RWPE2 (cell line): ENCODE measurements at places on chromosomes 12 and 14.

- no peak for DNase-seq
Observed at GRCh38 chr12:51759175-51759574, 89.3 kb downstream of the FIGNL2 start.

DNA sequence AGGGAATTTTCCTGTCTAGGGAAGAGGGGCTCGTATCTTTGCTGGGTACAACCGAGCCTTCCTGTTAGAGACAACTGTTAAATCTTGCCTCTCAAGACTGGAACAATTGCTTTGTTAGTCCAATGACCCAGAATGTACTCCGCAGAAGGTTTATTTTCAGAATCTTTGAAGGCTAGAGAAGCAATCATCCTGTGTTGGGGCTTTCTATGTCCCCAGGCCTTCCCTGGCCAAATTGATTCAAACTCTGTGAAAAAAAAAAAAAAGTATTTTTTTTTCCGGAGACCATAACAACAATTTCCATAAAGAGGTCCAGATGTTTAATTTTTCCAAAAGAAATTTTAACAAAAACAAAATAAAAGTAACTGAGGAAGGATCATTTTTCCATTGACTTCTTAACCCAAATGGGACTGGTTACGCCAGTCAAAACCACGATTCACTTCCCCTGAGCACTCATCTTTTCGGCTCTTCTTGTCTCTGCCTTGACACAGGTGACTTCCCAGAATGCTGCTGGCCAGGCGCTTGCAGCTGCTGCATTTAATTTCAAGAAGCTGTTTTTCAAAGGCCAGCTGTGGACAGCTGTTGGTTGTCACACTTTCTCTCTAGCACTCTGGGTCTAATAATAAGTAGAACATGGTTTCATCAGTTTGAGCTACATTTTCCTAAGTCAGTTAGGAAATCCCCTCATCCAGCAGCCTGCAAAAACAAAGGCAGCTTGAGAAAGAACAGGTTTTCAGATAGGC, 81.6 kb upstream of the MANSC4 start:
- no peak for DNase-seq

DNA sequence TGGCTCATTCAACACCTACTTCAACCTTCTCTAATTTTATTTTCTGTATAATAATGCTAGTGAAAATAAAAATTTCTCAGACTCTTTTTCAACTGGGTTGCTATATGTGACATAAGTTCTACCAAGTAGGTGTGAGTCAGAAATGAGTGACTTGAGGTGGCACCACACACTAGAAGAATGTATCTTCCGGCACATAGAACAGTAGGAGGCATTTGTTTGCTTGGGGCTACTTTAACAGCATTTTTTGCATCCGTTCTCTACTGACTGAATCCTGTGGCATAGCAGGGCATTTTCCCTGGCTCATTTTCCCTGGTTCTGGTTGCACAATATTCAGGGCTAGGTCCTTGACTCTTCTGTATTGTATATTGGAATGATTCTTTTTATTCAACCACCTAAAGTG, 194.0 kb upstream of the SLC16A7 start:
- no peak for DNase-seq

- no peak for DNase-seq
Observed at GRCh38 chr12:43501703-43502102, 50.3 kb downstream of the ADAMTS20 start.

- DNase-seq: no peak
Observed at GRCh38 chr12:47813511-47814196, 6.0 kb downstream of the HDAC7 start.

DNA sequence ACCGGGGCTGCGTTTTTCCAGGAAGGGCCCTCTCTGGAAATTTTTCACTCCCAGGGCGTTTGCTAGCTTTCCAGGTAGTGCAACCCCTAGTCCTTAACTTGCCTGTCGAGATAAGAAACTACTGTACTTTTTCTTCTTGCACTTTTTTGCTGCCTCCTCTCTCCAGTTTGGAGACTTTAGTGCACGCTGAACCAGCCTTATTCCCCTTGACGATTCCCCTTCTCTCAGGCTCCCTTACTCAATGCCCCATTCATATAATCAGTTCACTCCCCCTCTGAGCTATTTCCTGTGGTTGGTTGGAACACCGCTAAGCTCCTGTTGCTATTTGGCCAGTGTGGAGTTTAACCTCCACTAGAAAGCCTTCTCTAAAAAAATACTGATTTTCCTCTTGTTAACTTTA, 682 bp downstream of the CREBL2 start:
- DNase-seq: no peak

DNA sequence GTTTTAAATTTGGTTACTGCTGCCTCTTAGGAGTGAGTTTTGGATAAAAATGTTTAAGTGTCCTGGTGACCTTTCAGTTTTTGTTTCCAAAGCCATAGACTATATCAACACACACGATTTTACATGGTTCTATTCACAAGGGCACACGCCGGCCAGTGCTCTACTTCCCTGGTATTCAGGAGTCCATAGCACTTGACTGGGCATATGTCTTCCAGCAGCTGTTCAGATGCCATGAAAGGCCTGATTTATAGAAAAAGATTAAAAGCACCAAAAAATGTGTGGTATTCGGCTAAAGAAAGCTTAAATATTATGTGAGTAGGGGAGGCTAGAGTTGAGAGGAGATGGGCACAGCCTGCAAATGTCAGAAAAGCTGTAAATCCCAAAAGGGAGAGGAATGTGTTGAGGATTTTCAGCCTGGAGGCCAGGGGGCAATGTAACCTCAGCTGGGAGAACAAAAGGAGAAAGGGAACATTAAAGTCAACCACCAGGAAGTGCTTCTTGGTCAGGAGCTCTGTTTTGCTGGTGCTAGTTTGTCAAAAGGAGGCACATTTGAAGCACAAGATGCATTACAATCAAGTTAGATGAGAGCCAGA, 478.4 kb downstream of the RAD51B start:
- DNase-seq: no peak

GRCh38 chr14:65016471-65016870, 29.8 kb downstream of the FNTB start:
- no peak for DNase-seq

- no peak for DNase-seq
Observed at GRCh38 chr12:89574736-89575208, 48.9 kb upstream of the POC1B start.

DNA sequence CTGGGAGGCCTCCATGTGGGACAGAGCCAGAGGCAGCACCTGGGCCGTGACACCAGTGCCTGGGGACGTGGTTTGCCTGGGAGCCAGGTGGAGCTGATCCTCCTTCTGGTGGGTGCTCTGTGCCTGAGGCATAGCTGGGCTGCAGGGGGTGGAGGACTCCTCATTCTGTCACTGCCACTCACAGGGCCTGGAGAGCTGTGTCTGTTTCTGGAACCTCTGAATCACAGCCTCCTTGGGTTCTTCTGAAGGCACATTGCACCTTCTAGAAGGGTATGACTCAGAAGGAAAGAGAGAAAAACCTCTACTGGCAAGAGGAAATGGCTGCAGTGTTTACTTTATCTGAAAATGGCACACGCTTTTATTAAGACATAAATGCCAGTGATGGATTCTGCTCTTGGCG, 659.8 kb downstream of the VRK1 start:
- no peak for DNase-seq

DNA sequence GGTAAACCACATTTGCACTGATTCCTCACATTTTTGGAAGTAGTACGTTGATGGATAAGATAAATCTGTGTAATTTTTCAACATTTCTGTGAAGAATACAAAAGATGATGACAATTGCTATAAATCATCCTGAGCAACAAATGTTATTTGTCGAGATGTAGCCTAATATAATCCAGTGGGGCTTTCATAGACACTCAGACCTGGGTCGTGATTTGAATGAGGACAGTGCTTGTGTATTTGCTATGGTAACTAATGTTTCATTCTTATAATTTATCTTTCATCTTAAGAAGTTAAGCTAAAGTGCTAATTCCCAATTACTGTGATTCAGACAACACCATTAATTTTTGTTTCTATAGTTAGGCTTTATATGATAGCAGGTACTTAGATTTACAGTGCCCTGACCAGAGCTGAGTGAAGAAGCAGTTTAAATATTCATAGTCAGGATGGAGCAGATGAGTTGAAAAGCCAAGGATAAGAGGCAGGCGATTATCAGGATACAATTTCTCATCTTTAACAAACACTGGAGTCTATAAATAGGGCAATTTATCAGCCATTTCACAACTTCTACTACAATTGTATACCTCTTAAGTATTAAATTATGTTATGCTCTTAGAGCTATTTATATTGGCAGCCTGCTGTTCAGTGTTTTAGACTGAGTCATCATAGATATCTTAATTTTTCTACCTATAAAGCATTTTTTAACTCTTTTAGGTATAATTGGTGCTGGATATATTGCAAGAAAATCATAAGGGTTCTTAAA, 359.9 kb downstream of the TRHDE start:
- no peak for DNase-seq

DNA sequence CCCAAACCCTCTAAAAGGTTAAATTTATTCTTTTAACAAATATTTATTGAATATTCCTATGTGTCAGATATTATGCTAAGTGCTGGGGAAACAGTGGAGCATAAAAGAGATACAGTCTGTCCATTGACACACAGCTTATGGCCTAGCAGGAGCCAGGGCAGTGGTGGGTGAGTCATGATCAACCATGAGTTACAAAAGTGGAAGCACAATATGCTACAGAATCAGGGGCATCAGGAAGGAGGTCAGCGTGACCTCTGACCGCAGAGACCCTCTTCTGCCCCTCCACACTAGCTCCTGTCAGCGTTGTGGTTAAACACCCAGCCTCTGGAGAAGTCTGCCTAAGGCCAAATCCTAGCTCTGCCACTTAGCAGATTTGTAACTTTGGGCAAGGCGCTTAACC, 4.7 kb upstream of the PPP1R1A start:
- DNase-seq: no peak
